ENCODE measurements at places on chromosomes 3 and 15.

- no peak for DNase-seq
These were observed 621 bp downstream of the RGMA start for GRCh38 chr15:93088200-93088980.

DNA sequence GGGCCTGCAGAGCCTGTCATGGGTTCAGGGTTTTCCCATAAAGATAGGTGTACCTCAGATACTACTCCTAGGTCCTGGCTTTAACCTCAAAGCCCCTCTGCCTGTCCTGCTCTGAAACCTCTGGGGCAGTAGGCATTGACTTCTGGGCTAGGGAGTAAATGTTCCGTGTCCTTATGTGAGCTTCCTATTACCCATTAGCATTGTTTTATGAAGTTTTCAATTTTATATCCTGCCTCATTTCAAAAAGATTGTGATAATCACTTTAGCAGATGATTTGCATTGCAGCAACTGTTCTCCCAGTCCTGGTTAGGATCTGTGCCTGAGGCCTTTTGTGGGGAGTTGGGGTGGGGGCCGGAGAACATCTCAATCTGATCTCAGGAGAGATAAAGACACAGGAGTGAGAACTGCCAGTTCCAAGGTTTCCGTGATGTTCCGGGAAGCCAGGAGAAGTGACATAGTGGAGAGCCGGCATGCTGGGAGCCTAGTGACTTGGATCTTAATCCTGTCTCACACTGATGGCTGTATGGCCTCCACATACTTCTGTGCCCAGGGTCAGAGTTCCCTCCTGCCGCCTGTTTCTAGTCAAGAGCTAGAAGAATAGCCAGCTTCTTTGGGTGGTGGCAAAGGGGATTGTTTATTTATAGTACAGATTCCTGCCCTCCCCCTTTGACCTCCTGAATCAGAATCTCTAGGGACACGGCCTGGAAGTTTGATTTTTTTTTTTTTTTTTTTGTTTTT, 10.6 kb downstream of the TPM1 start:
- DNase-seq, result no peak

GRCh38 chr3:37308247-37308646, 133.9 kb upstream of the LRRFIP2 start:
- no peak for DNase-seq

- no peak for DNase-seq
These were observed 111.7 kb downstream of the FOXB1 start for GRCh38 chr15:60115579-60116380.

GRCh38 chr3:161449785-161450184, 46.8 kb upstream of the OTOL1 start:
- DNase-seq, result no peak

GRCh38 chr3:74630602-74631001, 16.1 kb upstream of the CNTN3 start:
- no peak for DNase-seq

GRCh38 chr3:194739498-194740284, 54.0 kb downstream of the FAM43A start:
- DNase-seq, result no peak

- no peak for DNase-seq
These were observed 18.3 kb downstream of the RAB11A start for GRCh38 chr15:65887565-65887964.

DNA sequence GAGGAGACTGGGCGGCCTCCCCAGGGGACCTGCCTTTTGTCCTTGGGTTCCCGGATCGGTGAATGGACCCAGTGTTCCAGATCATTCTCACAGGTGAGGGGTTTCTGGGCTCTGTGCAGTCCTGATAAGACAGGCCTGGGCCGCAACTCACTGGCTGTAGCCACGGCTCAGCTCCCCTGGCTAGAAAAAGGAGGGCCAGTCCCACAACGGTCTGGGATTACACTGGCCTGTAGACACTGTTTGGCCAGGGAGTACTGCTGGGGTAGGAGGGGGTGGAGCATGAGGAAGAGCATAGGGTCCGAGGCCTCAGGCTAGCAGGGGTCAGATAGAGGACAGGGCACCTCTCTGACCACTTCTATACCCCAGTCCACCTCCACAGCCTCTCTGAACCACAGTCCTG, 21.0 kb upstream of the TICRR start:
- DNase-seq, result no peak

GRCh38 chr3:32969656-32970055, 18.2 kb downstream of the CCR4 start:
- DNase-seq, result no peak

- no peak for DNase-seq
These were observed 95.9 kb upstream of the ATP11B start for GRCh38 chr3:182697345-182697919.

- no peak for DNase-seq
These were observed 847.6 kb downstream of the TBL1XR1 start for GRCh38 chr3:176349706-176350105.

DNA sequence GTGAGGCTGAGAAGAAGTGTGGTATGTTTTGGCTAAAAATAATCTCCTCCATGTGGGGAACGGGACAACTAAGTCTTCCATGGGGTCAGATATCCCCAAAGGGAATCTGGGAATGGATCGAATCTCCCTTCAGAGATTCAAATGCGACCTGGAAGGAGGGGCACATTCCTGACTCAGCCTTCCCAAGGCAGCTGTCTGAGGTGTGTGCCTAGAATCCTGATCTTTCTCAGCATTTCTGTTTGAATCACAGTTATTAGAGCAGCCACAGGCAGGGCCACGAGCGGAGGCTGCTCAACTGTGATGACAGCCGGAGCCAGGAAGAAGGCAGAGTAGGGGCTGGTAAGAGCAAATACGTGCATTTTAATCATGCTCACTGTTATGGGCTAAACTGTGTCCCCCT, 135.1 kb downstream of the ADAMTS17 start:
- DNase-seq, result no peak

DNA sequence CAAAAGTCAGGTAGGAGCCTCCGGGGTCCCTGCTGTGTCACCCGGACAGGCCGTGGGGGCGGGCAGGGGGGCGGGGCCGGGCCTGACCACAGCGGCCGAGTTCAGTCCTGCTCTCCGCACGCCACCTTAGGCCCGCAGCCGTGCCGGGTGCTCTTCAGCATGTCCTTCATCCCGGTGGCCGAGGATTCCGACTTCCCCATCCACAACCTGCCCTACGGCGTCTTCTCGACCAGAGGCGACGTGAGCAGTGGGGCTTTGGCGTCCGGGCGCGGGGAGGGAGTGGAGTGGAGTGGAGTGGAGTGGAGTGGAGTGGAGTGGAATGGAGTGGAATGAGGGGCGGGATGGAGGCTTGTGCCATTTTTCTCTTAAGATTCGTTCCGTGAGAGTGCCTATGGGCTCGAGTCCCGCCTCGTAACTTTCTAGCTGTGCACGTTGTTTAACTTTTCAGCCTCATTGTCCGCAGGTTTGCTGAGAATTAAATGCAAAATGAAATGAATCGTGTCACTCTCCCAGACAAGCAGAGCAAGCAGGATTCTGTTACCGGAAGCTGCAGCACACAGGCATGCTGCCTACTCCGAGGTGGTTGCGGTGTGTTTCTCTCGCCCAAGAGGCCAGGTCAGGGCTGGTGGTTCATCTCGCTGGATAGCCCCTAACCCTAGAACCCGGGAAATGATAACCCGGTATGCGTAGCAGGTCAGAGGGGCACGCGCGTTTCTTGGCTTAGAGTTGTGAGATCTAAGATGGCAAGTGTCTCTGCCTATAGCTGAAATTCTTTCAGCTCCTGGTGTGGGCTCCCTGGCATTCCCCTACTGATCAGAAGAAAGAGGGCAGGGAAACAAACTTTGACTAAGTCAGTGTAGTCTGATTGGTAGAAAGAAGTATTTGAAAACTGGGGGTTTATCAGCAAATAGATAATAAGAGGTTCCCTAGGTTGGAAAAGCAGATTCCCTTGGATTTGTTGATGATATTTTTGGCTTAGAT, at the start of gene FAH:
Gene FAH (plus strand): TSS at position 104 of the 981 bp plus-strand sequence. CDS start 56 bp downstream, at position 160.
- DNase-seq, result no peak

GRCh38 chr3:71653414-71653807, 69.9 kb upstream of the FOXP1 start:
- no peak for DNase-seq

- no peak for DNase-seq
These were observed 285.3 kb upstream of the RARB start for GRCh38 chr3:25142609-25143355.

GRCh38 chr3:168598250-168598649, 502.5 kb upstream of the GOLIM4 start:
- no peak for DNase-seq

- no peak for DNase-seq
These were observed 19.9 kb downstream of the RBPMS2 start for GRCh38 chr15:64755427-64755940.

DNA sequence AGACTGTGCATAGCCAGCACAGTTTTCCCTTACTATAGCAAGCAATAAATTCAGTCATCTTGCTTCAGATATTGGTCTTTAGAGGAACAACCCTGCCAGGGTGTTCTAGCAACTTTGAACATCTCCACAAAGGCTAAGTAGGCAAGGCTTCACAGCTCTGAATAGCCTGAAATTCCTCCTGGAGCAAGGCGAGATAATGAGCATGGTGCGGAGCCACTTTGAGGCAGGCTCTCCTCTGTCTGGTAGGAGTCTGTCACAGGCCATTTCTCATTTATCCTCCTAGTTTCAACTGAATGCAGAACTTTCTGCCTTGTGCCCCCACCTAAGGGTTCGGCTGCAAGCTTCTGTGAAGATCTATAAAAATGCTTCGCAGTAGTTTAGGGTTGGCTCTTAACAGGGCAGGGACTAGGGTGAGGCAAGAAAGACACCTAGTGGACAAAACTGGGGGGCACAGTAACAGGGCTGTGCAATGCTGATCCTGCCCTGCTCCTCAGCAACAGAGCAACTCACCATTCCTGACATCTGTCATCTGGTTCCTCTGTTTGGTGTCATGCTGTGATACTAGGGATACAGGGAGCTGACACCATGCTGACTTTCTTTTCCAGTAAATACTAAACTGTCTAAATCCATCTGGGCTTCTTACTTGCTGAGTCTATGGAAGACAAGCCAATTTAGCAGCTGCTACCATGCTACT, 16.6 kb upstream of the EHHADH start:
- peak; percentile 24 for DNase-seq

All from HFF-Myc (cell line).